ENCODE measurements at places on chromosomes 3 and 15. TPM values are rescaled to one million over a fixed set of nuclear protein-coding genes. Genes with fewer than 3 reads are reported as not detected.

OR5K2 gene
- not detected for total RNA-seq

TRIM71 gene
- total RNA-seq, result 1.7 TPM

MESP2 gene
- total RNA-seq, result not detected

DNA sequence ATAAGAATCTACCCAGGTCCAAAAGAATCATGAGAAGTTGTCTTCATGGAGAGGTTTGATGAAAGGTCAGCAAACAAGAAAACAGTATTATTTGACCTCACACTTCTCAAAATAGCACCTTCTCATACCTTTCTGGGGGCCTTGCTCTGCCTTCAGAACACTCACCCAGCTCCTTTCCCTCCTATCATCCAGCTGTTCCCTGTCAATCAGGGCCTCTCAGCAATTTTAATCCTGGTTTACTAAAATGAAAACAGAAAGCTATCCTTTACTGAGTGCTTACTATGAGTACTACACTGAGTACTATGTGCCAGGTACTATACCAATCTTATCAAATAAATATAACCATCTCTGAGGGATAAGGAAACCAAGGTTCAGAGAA, 138.6 kb downstream of the GAP43 start:
- DNase-seq, result no peak

DNA sequence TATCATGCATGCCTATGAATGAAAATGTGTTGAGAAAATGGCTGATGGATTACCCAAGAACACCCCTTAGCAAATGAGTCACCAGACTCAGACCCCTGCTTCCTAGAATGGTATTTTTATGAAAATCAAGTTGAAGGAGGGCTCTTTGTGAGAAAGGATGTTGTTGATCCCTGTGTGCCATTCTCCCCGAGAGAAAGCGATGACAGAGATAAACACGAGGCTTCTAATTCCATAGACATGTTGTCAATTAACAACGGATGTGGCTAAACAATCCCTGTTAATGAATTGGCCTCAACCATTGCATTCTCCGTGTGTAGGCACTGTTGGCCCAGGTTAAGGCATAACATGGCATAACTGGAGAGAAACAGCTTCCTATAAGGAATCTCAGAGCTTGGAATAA, 5.8 kb upstream of the OXTR start:
- no peak for DNase-seq

AHSG gene
- total RNA-seq, result not detected

DNA sequence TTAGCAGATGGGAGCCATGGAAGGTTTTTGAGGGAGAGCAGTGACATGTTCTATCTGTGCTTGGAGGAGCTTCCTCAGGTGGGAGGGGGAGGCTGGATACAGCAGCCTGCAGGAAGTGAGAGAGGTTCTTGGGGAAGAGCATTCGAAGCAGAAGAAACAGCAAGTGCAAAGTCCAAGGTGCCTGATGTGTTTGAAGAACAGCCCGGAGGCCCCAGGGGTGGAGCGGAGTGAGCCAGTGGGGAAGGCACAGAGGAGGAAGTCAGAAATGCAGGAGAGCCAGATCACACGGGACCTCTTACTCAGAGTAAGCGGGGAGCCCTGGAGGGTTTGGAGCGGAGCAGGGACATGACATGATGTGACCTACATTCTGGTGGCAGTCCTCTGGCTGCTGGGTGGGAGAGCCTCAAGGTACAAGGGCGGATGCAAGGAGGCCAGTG, 10.8 kb downstream of the ITGA11 start:
- no peak for DNase-seq

GOLGA8O gene
- 2.6 TPM for total RNA-seq

GRCh38 chr3:151113343-151113742, 27.9 kb downstream of the MED12L start:
- DNase-seq, result no peak

GRCh38 chr3:49015765-49016164, 2.6 kb downstream of the DALRD3 start:
- no peak for DNase-seq

GRCh38 chr3:191414732-191415131, 46.2 kb upstream of the PYDC2 start:
- DNase-seq, result no peak

DNA sequence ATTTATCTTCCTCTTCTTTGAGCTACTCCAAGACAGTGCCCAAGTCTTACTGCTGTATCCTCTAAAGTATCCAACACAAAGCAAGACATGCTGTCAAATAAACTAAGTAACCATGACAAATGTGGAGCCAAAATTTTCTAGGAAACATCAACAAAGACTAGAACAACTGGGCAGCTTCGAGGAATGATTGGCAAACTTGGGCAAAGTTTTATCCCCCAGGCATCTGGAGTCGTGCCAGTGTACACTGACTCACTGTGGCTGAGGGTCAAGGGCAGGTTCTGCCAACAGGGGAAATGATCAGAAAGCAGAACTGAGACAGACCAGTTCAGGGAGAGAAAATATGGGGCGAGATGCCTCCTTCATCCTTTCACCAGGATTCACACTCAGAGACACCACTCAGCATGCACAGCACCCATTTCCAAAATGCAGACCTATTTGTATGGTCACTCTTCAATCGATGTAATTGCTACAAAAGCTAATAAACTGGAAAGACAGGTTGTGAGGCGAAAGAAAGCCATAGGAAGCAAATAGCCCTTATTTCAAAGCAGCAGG, 65.8 kb downstream of the MB21D2 start:
- DNase-seq, result peak; percentile 79

- DNase-seq, result no peak
These were observed 264.4 kb downstream of the ZPLD1 start for GRCh38 chr3:102699104-102699818.

DNA sequence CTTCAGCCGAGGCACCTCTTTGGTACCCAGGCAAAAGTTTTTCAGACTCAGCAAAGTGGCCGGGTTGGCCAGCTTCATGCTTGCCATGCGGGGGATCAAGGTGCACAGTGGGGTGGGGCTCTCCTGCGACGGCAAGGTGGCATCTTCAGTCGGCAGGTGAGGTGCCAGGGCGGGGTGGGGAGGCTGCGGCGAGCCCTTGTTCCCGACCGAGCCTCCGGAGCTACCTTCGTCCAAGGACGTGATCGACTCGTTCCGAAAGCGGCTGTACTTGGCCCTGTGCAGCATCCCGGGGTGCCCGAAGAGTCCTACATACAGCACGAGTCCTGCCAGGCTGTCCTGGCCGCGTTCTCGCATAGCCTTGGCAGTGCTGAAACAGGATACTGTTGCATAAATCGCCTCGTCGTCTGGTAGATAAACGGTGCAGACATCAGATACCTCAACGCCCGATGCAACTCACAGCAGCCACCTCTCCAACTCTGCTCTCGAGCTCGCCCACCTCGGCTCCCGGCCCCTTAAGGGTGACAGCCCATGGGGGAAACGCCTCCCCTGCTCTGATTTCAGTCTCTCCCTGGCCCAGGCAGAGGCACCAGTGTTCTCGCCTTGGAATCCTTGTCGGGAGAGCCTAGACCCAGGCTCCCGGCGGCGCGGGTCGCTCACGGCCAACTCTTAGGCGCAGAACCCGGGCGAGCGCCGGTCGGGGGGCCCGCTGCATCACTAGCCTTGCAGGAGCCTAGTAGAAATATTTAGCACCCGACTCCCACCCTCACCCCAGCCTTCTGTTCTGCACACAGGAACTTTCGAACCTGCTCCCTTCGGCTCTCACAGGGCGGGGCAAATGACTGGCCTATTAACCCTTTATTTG, 826 bp downstream of the SHC4 start:
- peak; percentile 23 for DNase-seq
